Erythroblast (primary cell): ENCODE measurements at places on chromosomes 5 and 9.

DNA sequence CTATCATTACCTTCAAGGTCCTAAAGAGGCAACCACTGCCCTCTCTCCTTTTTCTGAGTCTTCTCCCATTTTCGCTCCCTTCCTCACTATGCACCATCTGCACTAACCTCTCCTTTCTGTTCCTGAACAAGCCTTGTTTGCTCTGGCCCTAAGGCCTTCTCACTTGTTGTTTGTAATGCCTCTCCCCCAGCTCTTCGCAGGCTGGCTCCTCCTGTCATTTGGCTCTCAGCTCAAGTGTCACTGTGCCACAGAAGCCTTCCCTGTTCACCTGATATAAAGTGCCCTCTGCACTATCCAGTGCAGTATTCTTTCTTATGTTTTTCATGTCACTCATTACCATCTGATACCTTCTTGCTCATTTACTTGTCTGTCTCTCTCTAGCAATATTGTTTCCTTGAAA, 303.7 kb downstream of the KCNN2 start:
- DNase-seq, result no peak

- DNase-seq, result no peak
Observed at GRCh38 chr9:127574072-127574993, 37.7 kb upstream of the STXBP1 start.

DNA sequence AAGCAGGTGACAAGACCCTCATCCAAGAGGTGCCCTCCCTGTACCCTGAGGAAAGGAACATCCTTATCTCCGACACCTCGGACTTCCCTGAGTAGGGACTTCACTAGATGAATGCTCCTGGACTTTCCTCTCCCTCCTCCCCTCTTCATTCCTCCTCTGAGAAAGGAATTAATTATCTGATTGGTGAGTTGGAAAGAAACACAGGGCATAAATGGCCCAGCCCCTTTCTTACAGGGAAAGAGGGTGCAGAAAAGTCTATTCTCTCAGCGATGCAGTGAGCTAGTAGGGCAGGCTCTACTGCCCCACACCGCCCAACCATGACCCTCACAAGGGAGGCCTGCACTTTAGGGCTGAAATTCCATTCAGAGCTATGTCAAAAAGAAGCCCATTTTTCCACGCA, 87.5 kb downstream of the TTC39B start:
- DNase-seq, result no peak

- DNase-seq, result no peak
Observed at GRCh38 chr5:168480601-168481000, 5.7 kb upstream of the RARS1 start.

DNA sequence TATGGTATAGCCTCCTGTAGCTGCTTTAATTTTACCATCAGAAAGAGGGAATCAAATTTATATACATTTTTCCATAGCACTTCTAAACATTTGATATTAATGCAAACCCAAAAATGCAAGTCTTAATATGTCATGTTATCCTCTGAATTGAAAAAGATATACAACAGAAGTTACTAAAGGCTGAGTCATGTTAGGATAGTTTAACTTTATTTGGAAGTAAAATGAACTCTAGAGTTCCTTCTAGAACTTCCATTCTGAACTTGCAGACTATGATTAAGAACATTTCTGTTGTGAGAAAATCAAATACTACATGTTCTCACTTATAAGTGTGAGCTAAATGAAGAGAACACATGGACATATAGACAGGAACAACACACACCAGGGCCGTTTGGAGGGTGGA, 317.3 kb upstream of the PRR16 start:
- DNase-seq, result no peak

DNA sequence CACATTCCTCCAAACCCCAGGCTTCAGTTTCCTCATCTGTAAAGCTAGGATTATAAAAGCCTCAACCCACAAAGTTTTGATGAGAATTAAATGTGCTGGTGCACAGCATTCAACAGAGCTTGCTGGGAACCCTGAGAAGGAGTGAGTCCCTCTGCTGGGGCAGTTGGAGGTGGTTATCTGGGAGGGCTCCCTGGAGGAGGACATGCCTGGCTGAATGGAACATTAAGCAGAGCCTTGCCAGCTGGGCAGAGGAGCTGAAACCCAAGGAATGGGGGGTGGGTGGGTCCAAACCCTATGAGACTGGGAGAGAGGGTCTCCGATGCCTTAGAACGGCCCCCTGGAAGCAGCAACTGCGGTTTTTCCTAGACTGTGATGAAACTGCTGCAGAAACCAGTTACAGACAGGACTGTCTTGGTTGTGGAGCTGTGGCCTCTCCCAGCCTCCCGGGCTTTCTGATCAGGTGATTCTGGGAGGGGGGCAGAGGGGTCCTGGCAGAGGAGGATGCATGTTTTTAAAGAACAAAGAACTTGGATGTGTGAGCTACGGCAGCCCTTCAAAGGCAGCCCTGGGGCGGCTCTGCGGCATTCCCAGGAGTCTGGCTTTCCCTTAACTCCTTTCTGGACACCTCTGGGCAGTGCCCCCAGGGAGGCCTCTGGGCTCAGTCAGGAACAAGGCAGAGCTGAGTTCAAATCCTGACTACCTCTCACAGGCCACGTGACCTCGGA, 20.8 kb downstream of the FIBCD1 start:
- no peak for DNase-seq

DNA sequence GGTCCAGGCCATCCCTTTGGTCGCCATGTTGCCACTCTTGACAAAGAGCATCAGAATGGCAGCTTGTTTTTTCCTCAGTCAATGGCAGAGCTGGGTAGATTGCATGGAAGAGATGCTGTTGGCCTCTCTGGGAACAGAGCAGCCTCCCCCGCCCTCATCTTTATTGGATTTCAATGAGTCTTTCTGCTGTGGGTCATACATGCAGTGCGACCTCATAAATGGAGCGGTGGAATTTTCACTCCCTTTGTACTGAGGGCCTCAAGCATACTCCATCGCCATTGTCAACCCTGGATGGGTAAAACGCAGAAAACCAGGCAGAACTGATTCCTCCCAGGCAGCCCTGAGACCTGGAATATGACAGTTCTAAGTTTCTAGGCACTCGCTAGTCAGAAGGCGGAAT, 71.8 kb downstream of the ZNF618 start:
- DNase-seq, result no peak

DNA sequence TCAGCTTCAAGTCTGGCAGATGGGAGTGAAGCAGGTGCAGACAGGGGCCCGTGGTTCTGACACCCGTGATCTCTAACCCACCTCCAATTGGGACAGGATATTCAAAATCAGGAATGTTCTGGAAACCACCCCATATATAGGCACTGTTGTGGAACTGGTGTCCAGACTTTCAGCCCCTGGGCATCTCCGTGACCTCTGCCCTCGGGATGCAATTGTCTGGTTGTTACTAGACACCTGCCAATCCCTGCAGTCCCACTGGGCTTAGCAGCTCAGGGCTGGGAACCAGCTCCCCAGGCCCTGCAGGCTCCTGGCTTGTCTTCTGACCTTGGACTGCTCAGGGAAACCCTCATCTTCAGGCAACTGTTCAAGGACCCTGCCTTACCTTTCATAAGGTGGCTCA, 38.8 kb downstream of the NTNG2 start:
- DNase-seq, result no peak

GRCh38 chr5:14671414-14671813, 6.9 kb downstream of the OTULIN start:
- peak; percentile 9 for DNase-seq

- DNase-seq, result no peak
Observed at GRCh38 chr5:3201941-3202340, 393.7 kb upstream of the IRX1 start.

DNA sequence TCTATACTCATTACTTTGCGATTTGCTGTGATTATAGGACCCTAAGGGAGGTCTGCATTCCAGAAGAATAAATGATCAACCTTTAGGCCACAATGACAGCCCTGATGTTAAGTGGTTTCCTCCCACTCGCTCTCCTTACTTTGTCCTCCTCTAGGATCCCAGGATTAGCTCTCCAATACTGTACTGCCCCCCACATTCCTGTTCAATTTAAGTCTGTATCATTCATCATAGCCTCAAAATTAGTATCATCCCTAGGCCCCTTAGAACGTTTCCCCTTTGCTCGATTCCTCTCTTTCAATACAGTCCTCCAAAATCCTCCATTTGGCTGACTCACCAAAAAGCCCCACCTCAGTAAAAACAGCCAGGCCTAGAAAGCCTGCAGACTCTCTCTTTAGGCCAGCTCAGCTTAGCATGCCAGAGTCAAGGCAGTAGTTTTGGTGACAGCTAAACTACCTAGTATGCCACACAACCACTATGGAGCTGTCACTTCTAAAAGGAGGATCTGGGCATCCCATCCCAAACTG, 24.4 kb downstream of the RNF145 start:
- DNase-seq, result peak; percentile 7

- no peak for DNase-seq
Observed at GRCh38 chr5:137665678-137666460, 70.0 kb downstream of the KLHL3 start.

DNA sequence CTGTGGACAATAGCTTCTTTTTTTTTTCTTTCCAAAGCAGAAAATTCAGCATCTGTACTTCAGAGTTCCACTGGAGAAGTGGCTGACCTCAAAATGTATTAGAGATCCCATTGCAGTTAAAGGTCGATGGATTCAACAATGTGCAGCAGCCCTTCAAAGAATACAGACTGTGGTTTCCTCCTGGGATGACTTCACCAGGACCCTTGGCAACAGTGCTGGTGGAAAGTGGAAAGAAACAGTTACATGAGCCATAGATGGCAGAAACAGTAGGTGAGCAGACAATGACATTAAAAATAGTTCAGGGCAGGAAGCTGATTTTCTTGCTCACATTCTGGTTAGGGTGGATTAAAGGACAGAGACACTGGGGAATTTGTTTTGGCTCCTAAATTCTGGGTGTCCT, 62.4 kb downstream of the SLC28A3 start:
- no peak for DNase-seq

DNA sequence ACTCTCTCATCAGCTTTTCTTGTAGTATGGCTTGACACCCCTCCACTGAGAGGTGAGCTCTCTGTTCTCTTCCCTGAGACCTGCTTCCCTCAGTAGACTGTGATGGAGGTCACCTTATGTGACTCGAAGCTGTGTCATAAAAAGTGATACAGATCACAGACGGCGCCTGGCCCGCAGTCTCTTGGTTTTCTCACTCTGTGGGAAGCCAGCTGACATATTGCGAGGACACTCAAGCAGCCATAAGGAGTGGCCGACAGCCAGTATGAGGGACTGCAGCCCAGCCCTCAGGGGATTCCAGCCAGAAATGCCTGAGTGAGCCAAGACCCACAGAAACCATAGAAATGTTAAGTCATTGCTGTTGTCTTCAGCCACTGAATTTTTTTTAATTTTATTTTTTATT, 38.0 kb downstream of the GADD45G start:
- DNase-seq, result no peak

DNA sequence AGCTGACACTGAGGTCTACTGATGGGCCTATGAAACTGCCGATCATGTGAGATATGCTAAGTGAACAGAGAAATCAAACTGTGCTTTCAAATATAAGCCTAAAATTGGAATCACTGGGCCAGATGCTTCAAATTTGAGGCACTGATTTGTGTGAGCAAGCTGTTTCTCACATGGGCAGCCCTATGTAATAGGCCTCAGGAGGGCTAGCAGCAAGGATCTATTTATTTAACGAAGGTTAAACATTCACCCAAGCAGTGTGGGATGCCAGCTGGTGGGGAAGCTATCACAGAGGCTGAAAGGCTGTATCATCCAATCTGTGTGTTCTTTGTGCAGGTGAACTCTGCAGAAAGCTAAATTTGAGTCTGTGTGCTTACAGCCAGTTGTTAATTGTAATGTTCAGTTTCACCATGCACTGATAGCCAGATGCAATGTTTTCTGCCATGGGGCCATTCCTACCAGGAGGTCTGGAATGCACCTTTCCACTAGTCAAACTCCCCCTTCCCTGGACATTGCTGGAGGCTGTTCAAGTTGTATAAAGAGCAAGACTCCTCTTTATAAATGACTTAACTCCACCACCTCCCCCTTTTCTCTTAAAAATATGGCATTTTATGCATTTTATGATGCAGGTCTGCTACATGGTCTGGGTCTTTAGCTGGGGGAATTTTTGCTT, 228.9 kb downstream of the SH3GL2 start:
- no peak for DNase-seq

- no peak for DNase-seq
Observed at GRCh38 chr5:1998348-1998669, 115.6 kb upstream of the IRX4 start.

DNA sequence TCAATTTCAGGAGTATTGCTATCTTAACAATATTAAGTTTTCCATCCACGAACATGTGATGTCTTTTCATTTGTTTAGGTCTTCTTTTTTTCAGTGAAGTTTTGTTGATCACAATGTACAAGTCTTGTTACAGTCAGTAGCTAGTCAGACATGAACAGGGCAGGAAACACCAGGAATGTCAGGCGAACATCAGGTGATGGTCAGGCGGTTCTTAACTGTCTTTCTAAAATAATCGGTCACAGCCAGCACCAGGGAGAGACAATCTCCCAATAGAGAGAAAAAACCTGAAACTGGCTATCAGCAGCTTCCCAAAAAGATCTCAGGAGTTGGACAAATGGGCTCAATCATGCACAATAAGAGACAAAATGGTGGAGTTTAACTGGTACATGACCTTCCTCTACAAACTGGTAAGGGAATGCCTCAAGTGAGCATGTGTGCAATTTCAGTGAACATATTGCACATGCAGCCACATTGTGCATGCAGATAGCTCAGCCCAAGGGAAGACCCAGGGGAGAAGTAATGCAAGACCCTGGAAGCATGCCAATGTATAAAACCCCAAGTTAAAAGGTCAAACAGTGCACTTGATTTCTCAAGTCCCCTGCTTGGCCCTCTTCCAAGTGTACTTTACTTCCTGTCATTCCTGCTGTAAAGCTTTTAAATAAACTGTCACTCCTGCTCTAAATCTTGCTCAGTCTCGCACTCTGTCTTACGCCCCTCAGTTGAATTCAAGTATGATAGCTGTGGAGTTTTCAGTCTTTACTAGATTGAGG, 176.1 kb upstream of the RASEF start:
- no peak for DNase-seq
